ENCODE measurements at places on chromosomes 16 and 17. TPM values are rescaled to one million over a fixed set of nuclear protein-coding genes. Genes with fewer than 3 reads are reported as not detected.

LGALS9B gene
- not detected for total RNA-seq

FBXO31 gene
- total RNA-seq: 16.7 TPM

MSLN gene
- total RNA-seq: not detected

CEMP1 gene
- not detected for total RNA-seq

LRRC46 gene
- total RNA-seq: 0.51 TPM

MYO15A gene
- total RNA-seq: not detected

SLC5A10 gene
- not detected for total RNA-seq
